ENCODE measurements at places on chromosomes 2 and 18. TPM values are rescaled to one million over a fixed set of nuclear protein-coding genes. Genes with fewer than 3 reads are reported as not detected.

CYS1 gene
- total RNA-seq, result 1.6 TPM

PAX8 gene
- total RNA-seq, result 10.5 TPM

CBLN2 gene
- not detected for total RNA-seq

NXPH2 gene
- total RNA-seq, result not detected

DNA sequence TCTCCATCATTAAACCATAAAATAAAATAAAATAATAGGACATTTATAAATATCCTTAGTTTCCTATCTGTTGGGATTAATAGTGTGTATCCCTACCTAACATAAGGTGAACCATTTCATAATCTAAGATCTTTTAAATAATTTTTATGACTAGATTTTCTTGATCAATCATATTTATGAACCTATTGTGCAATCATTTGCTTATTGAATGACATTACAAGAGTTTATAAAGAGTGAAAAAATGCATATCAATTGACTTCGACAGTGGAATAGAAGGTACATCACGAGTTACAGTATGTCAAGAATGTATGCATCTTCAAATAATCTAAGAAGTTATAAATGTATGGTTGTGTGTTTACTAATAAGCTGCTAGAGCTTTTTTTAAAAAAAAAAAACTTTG, 1554.8 kb upstream of the TMEFF2 start:
- no peak for DNase-seq
- no peak overlapping the region for H3K4me3 ChIP-seq
- no peak overlapping the region for H3K27ac ChIP-seq
- H3K36me3 ChIP-seq, result no peaks in the 10 kb centered on the region

DNA sequence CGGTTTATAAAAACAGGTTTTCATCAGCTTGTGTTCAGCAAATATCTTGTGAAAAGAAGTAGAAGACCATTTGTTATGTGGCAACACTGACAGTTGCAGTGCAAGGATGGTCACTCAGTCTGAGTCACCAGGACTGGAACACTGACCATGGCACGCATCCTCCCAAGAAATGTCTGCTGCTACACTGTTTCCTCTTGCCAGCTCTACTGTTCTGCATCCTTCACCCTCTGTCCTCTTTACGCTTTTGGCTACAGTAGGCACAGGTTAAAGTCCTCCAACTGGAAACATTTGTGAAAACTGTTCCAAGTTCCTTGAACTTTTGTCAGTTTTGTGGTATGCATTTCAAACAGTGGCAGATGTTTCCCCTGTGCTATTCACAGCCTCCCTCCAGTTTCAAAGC, 39.4 kb downstream of the OSR1 start:
- H3K27me3 ChIP-seq, result no peaks in the 10 kb centered on the region
- no peak overlapping the region for H3K27ac ChIP-seq
- no peak for DNase-seq

DNA sequence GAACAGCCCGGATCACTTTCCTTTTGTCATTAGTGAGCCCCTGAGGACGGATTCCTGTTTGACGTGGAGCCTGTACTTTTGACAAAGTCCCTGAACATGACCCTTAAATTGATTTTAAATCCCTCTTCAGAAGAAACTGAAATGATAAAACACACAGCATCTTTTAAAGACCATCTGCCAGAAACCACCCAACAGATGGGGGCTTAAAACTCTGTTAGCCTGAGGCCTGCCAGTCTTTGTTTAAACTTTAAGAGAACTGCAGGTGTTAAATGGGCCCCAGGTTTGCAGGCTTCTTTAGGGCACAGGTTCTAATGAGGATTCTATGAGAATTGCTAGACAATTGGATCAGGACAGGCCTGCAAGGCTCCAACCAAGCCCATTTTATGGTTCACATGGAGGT, 177.9 kb downstream of the ALK start:
- no peak overlapping the region for H3K27ac ChIP-seq
- no peaks in the 10 kb centered on the region for H3K36me3 ChIP-seq

DNA sequence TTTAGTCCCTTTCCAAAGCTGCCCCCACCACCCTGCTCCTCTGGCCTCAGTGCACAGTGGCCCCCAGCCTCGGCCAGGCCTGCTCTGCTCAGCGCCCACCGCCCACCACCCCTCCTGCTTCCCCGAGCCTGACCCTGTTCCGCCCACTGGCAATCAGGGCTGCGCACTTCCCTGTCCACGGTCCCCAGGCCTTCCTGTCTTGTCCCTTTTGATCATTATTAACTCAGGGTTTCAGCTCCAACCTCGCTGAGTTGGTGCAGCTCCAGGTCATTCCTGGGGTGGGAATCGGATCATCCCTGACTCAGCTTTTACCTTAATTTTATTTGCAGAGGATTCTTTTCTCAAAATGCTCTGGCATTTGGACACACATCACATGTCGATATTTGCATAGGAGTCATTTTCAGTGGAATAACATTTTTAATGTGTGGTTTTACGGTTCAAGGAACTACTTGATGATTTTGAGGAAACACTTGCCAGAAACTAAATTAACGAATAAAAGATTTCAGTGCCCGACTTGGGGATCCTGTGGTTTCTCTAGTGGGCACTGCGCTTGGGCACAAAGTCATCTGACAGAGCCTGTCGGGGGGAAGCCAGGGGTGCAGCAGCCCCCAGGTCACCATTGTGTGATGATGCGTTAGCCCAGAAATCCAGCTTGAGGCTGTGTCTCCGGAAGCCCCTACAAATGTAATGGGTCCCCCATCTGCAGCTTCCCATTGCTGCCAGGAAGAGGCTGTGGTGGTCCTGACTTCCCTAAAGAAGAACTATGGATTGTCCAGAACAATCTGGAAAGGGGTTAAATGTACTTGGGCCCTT, 1.0 kb upstream of the ESPNL start:
- H3K27ac ChIP-seq, result peak overlapping the region; percentile 72
- peaks cover 12% of the 10 kb centered on the region for H3K4me1 ChIP-seq
- DNase-seq, result peak; percentile 31
- no peaks in the 10 kb centered on the region for H3K27me3 ChIP-seq

DNA sequence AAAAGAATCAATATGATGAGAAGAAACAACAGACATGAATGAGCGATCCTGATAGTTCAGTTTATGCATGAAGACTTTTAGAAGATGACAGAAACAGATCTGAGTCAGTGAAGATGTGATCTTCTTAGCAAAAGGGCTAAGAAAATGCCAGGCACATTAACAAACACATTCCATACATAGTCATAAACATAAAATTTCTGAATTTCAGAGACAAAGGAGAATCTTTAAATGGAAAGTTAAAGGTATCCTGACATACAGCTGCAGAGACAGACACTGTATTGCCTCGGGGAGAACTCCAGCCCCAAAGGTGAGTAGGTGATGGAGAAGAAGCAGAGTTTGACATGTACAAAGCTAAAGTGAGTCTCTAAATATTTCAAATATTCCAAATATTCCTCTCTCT, 40.6 kb upstream of the FN1 start:
- H3K27ac ChIP-seq, result no peak overlapping the region
- no peak for DNase-seq
- no peaks in the 10 kb centered on the region for H3K4me1 ChIP-seq
- no peak overlapping the region for H3K4me3 ChIP-seq
- no peaks in the 10 kb centered on the region for H3K27me3 ChIP-seq

GRCh38 chr2:235669269-235669831, 175.5 kb downstream of the AGAP1 start:
- peak overlapping the region; percentile 48 for H3K27ac ChIP-seq
- no peaks in the 10 kb centered on the region for H3K27me3 ChIP-seq
- H3K4me3 ChIP-seq, result peak overlapping the region; percentile 38
- DNase-seq, result peak; percentile 82

GRCh38 chr2:196266351-196266750, 95.0 kb upstream of the STK17B start:
- H3K36me3 ChIP-seq, result no peaks in the 10 kb centered on the region
- no peak overlapping the region for H3K4me3 ChIP-seq
- no peak overlapping the region for H3K27ac ChIP-seq
- no peak for DNase-seq
- H3K4me1 ChIP-seq, result no peaks in the 10 kb centered on the region

DNA sequence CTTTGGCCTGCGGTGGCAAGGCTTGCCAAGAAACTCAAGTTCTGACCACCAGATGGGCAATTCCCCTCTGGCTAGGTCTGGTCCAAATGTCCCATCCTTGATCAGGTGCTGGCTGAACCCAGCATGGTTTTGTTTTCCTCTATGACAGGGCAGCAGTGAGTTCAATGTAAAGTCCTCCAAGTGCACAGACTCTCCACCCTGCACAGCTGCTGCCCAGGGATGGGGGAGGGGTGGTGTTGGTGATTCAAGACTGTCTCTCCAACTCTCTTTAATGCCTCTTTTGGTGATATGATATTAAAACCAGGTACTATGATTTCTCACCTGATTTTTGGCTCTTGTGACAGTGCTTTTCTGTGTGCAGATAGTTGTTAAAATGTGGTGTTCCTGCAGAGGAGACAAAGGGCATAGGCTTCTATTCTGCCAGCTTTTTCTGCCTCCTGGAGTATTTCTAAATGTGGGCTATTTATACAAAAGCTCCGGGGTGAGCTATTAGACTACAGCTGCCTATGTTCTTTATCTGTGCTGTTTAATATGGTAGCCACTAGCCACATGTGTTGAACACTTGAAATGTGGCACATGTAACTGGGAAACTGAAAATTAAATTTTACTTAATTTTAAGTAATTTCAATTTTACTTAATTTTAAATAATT, 64.0 kb upstream of the STK39 start:
- H3K36me3 ChIP-seq, result no peaks in the 10 kb centered on the region
- H3K27ac ChIP-seq, result no peak overlapping the region
- DNase-seq, result no peak
- no peak overlapping the region for H3K4me3 ChIP-seq

DNA sequence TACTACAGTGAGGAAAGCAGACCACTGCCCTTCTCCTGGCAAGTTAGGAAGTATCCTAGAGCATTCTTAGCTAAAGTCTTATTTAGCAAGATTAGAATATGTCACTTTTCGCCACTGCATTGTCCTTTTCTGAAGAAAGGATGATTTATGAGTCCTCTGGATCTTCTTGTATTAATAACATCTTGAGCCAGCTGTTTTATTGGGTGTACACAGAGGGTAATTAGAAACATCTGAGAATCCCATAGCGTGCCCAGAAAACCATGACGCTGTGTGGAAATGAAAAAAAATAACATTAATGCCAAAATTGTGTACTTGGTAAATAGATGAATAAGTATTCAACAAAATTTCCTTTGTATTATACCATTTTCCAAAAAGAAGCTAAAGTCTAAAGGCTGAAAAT, 198.7 kb downstream of the LTBP1 start:
- no peaks in the 10 kb centered on the region for H3K36me3 ChIP-seq
- no peak overlapping the region for H3K4me3 ChIP-seq
- no peaks in the 10 kb centered on the region for H3K27me3 ChIP-seq
- H3K27ac ChIP-seq, result no peak overlapping the region
- no peak for DNase-seq

DNA sequence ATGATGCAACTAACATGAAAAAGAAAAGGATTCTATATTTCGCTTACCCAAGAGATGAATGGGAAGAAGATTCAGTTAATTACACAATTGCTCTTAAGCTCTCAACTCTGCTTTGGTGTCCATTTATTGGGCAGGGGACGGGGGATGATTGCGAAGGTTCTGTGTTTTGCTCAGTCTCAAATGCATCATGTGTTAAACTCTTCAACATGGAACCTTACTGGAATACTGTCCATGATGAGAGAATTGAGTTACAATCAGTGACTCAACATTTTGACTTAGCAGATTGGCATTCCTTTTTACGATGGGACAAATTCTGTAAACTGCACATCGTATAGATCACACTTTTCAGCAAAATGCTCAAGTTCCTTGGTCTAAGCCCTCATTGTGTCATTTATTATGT, 135.6 kb downstream of the RBMS1 start:
- no peak overlapping the region for H3K4me3 ChIP-seq
- no peak for DNase-seq
- H3K4me1 ChIP-seq, result no peaks in the 10 kb centered on the region
- H3K36me3 ChIP-seq, result no peaks in the 10 kb centered on the region

GRCh38 chr2:16287831-16288230, 347.5 kb downstream of the MYCN start:
- no peak overlapping the region for H3K4me3 ChIP-seq
- no peaks in the 10 kb centered on the region for H3K27me3 ChIP-seq
- H3K27ac ChIP-seq, result no peak overlapping the region
- H3K4me1 ChIP-seq, result no peaks in the 10 kb centered on the region

DNA sequence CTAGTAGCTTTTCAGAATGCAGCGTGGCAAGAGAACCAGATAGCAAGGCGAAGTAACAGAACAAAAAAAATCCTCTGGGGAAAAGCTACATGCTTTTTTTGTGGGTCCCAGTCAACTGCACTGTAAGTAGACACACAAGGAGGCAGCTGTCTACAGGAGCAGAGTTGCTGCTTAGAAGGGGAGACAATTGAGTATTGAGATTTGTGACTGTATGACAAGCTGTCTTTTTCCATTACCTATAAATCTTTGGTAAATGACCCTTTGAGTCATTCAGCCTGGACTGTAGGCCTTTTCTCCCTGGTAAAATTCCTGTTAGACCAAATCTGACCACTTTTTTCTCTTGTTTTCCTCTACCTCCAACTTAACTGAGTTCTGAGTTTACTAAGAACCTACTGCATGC, 144.1 kb upstream of the FOSL2 start:
- H3K36me3 ChIP-seq, result no peaks in the 10 kb centered on the region
- H3K4me3 ChIP-seq, result no peak overlapping the region
- H3K27ac ChIP-seq, result no peak overlapping the region

DNA sequence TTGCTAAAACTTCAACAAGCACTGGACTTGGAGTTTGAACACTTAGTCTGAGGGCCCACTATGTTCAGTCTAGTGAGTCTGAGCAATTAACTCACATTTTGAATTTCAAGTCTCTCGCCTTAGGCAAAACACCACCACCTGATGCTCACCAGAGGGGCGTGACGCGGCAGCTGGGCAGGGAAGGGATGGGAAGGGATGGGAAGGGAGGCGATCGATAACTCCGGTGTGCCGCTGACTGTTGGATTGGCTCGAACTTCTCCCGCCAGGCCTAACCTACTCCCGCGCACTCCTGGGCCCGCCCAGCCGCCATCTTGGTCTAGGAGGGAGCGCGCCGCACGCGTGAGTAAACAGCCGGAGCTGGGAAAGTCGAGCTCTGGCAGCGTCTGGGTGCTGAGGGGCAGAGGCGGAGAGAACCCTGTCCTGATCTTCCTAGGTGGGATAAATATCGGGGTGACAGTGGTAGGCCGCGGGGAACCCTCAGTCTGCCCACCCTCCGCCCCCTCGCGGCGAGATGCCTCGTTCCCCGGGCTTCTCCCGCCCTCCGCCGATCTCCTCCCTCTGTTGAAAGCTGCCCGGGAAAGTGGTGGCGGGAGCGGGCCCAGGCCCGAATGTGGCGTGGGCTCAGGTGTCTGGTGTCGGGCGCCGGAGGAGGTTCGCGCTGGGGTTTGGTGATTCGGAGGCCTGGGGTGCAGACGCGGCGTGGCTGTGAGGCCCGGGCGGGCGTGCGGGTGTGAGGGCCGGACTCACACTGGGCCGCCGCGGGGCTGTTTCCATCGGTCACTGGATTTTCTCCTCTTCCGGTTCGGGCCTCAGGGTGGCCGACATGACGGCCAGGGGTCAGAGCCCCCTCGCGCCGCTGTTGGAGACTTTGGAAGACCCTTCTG, at the start of gene RIF1:
RIF1 (plus strand) TSS at position 302 of the 884 bp plus-strand sequence; CDS start at position 824, 522 bp downstream.
- H3K27ac ChIP-seq, result peak within 1 kb of the TSS; percentile 96
- peaks cover 9% of the 10 kb centered on the region for H3K4me1 ChIP-seq
- no peaks in the 10 kb centered on the region for H3K27me3 ChIP-seq
- peaks cover 19% of the 10 kb centered on the region for H3K36me3 ChIP-seq
- H3K4me3 ChIP-seq, result peak within 1 kb of the TSS; percentile 90

- H3K27ac ChIP-seq, result peak within 1 kb of the TSS; percentile 4
- H3K36me3 ChIP-seq, result no peaks in the 10 kb centered on the region
- peaks cover 60% of the 10 kb centered on the region for H3K27me3 ChIP-seq
- no peaks in the 10 kb centered on the region for H3K4me1 ChIP-seq
Observed at GRCh38 chr2:176122683-176123410, at the start of gene HOXD9. TSS of gene HOXD9 (plus strand) at chr2:176122719. CDS start at chr2:176122769, 50 bp downstream.
